ENCODE measurements at places on chromosomes 12 and 14.

- DNase-seq, result no peak
These were observed 2.8 kb upstream of the SLC25A47 start for GRCh38 chr14:100320157-100320856.

DNA sequence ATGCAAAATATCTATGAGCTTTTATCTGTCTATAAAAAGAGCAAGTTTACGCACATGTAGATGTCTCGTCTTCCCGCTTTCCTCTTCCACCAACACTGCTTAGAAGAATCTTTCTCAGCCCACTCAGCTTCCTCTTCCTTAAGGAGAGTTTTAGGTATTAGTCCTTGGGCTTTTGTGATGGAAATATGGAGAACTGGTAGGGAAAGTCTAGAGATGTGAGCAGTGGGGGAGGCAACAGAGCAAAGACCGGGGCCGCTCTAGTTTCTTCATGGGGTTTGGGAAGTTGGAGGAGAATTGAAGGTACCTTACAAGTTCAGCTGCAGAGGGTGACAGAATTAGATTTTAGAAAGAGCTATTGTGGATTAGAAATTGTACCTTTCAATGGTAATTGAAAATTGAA lies 56.3 kb upstream of the CPNE8 start:
- DNase-seq, result no peak

GRCh38 chr14:38217553-38217952 lies 9.8 kb downstream of the SSTR1 start:
- DNase-seq, result no peak

DNA sequence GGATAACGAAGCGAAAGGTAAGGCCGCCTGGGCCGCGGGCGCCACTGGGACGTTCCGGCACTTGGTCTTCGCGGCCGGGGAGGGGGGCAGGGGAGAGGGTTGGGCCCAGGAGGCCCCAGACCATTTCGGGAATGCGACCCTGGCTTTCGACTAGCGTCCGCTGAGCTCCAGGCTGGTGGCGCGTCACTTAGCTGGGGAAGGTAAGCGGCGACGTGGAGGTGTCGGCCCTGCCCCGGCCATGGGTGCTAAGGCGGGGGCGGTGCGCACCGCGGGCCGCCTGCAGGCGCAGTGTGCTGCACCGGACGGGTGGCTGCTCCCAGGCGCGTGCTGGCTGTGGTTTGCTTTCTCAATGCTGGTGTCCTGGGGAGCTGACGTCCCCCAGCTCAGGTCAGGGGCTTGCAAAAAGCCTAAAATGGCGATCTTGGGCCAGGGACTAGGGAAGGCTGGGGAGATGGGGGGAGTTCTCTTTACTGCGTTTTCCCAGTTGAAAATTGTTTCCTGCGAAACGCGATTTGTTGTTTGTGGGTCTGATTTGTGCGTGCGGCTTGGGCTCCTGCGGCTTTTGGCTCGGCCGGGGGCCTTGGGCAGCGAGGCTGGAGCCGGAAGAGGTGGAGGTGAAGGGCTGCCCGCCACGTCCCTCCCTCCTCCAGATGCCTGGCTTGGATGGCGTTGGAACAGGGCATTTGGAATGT lies 1.2 kb downstream of the HOXC10 start:
- DNase-seq, result no peak

GRCh38 chr12:109153821-109154441 lies 37.5 kb downstream of the ACACB start:
- DNase-seq, result peak; percentile 5

GRCh38 chr14:74064883-74065282 lies 19.4 kb downstream of the ALDH6A1 start:
- DNase-seq, result no peak

GRCh38 chr12:93668919-93669418 lies 8.2 kb upstream of the CRADD start:
- DNase-seq, result no peak

DNA sequence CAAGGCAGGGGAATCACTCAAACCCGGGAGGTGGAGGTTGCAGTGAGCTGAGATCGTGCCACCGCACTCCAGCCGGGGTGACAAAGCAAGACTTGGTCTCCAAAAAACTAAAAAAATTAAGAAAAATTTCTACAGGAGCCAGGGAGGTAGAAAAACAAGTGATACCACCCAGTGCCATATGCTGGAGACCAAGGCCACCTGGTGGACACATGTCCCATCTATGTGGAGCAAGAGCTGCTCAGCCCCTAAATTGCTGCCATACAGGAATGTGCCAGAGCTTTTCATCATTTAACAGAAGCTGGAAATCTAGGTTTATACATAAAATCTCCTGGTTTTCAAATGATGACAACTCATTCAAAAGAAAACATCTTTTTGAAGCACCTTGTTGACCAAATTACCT lies 61.4 kb upstream of the ELK3 start:
- no peak for DNase-seq

GRCh38 chr12:4064008-4064407 lies 190.8 kb upstream of the PARP11 start:
- no peak for DNase-seq

GRCh38 chr12:47504775-47505446 lies 200.9 kb downstream of the RPAP3 start:
- no peak for DNase-seq

GRCh38 chr14:101784631-101785030 lies 23.1 kb downstream of the PPP2R5C start:
- DNase-seq, result no peak

DNA sequence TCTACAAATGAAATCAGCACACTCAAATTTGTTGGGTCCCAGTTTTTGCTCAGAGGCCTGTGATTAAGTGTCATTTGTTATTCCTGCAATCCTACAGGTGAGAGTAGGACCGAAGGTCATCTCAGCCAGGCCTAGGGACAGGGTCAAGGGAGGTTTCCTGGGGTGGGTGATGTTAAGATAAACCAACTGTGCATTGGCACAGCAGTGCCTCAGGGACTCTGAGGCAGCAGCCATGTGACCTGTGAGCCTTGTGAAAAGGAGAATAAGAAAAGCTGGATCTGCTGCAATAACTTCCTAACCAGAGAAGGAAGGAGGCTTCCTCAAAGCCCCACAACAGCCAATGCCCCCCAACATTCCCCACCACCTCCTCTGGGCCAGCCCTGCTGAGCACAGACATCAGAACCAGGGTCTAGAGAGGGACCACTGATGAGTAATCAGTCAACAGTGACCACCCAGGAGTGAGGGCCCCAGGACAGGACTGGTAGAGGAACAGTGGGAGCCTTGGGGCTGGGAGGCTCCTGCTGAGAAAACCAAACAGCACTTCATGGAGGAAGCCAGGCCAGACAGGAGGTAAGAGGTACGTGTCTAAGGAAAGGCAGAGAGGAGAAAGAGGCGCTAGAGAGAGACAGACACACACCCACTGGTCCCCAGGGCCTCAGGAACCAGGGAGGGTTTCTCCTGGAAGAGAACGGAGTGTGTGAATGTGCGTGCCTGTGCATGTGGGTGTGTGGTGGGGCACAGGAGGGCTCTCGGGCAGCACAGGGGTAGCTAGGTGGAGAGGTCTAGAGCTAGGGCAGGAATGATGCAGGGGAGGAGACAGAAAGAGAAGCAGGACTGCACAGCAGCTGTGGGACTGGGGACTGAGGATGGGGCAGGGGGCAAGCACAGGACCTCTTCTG lies 82.4 kb downstream of the ITPK1 start:
- no peak for DNase-seq

DNA sequence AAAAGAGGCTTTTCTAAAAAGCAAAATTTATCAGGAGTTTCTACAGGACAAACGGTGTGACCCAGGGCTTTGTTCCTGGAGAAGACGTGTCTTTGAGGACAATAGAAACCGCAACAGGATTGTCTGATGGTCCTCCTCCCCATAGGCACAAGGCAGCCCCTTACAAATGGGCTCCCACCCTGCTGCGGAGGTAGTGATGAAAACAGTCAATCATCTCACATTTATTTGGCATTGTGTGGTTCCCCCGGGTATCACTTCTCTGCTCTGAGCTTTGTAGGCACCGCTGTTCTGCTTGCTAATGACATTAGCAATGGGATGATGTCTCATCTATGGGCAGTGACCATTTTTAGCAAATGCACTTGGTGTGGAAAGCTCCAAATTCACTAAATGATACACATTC lies 155.5 kb upstream of the TMPO start:
- DNase-seq, result no peak

DNA sequence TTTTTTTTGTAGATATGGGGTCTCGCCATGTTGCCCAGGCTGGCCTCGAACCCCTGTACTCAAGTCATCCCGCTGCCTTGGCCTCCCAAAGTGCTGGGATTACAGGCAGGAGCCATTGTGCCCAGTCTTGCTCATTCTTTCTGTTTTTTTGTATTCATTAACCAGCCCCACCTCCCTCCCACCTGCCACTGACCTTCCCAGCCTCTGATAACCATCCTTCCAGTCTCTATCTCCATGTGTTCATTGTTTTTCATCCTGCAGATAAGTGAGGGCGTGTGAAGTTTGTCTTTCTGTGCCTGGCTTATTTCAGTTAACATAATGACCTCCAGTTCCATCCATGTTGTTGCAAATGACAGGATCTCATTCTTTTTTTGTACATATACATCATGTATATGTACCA lies 19.0 kb downstream of the MYL2 start:
- no peak for DNase-seq

- DNase-seq, result no peak
These were observed 57.2 kb downstream of the ALG10B start for GRCh38 chr12:38373784-38374183.

GRCh38 chr12:100437038-100437841 lies 36.4 kb upstream of the NR1H4 start:
- no peak for DNase-seq

DNA sequence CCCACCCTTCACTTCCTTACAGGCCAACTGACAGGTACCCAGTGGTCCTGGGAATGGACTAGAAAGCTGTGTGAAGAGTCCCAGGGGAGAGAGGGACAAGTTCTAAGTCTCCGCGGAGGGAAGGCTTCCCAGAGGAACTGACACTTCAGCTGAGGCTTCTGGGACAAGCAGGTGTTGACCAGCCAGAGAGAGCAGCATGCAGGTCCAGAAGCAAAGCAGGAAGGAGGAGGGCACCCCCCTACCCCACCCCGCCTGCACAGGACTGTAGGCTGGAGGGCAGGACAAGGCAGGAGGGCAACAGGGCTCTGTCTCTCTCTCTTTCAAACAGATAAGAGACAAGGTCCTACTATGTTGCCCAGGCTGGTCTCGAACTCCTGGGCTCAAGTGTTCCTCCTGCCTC lies 58.2 kb upstream of the CORO1C start:
- DNase-seq, result no peak

- DNase-seq, result no peak
These were observed 1.8 kb downstream of the AKAP5 start for GRCh38 chr14:64467101-64467500.

- DNase-seq, result no peak
These were observed 31.2 kb upstream of the KLC1 start for GRCh38 chr14:103597623-103598377.

DNA sequence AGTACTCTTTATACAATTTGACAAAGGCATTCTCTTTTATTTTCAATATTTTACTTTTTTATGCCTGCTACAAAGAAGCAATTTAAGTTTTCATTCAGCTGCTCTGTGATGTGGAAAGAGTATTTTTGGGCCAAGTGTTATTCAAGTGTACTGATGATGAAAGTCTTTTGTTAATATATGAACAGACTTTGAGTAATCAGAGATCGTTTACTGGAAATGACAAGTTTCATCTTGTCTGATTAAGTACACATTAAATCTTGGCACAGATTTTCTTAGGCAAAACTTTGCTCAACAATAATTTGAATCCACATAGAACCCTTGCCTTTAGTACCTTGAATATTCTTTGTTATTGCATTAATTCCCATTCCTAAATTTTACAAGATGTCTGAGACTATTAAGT lies 13.3 kb upstream of the PZP start:
- no peak for DNase-seq

GRCh38 chr14:96852823-96853422 lies 55.7 kb downstream of the VRK1 start:
- DNase-seq, result no peak

GRCh38 chr14:84670796-84671195 lies 859.1 kb upstream of the FLRT2 start:
- DNase-seq, result no peak

GRCh38 chr12:21521541-21521940 lies 4.6 kb upstream of the SPX start:
- DNase-seq, result no peak

- DNase-seq, result no peak
These were observed 390.4 kb upstream of the USP15 start for GRCh38 chr12:61869796-61870195.

- DNase-seq, result no peak
These were observed 5.0 kb downstream of the GAPDH start for GRCh38 chr12:6539314-6539682.

DNA sequence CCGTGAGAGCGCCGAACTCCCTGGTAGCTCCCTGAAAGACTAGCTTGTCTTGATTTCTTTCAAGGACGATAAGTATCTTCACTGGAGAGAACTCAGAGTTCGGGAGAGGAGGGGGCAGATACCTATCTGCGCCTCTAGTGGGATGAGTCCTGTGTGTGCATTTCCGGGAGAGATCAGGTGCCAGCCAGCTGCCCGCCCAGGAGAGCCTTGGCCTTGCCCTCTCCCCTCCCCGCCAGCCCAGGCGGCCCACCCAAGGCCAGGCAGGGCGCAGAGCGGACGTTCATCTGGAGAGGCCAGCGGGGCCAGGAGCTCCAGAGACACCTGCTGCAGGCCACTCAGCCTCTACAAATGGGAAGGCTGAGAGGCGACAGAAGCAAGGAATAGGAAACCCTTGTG lies 1.0 kb downstream of the CD9 start:
- no peak for DNase-seq

GRCh38 chr12:127381043-127381668 lies 885.8 kb upstream of the TMEM132C start:
- DNase-seq, result no peak

DNA sequence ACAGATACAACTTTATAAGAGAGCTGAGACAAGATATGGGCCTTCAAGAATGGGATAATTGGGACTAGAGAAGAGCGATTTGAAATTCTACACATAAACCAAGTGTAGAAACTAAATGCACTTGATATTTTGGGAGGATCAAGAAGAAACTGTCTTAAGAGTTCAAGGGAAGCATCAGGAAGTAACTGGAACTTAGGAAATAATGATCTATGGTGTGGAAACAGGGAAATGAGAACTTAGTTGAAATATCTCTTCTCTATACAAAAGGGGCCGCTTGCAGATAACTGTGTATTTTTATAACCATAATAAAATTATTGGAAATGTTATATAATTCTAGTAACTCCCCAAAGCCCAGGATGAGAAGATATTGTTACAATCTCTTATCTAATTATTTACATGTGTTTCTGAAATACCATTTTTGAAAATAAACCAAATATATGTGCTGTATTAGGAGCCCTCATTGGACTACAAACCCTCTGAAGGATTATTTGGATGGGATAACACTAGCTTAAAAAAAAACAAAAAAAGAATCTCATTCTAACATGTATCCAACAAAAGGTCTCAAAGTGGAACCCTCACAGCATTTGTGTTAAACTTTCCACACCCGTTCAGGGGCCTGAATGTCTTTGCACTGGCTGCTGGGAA lies 84.7 kb upstream of the FLRT2 start:
- no peak for DNase-seq

DNA sequence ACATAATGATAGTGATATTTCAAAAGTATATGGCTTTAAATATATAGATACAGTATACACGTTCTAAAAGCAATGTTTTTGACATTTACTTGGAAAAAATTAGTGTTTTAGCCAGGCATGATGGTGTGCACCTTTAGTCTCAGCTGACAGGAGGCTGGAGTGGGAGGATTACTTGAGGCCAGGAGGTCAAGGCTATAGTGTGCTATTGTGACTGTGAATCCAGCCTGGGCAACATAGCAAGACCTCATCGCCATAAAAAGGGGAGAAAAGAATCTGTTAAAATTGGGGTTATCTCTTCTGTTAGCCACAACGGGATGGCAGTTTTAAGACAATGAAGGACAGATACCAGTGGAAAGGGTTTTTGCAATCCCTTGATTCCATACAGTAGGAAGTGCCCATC lies 95.2 kb downstream of the PLEKHA5 start:
- no peak for DNase-seq

All from activated CD8-positive, alpha-beta memory T cell treated with anti-CD3 and anti-CD28 coated beads for 1 hour (primary cell).